ENCODE measurements at places on chromosomes 13 and 19.

- no peak for DNase-seq
Observed at GRCh38 chr19:489418-490196, 6.7 kb upstream of the MADCAM1 start.

DNA sequence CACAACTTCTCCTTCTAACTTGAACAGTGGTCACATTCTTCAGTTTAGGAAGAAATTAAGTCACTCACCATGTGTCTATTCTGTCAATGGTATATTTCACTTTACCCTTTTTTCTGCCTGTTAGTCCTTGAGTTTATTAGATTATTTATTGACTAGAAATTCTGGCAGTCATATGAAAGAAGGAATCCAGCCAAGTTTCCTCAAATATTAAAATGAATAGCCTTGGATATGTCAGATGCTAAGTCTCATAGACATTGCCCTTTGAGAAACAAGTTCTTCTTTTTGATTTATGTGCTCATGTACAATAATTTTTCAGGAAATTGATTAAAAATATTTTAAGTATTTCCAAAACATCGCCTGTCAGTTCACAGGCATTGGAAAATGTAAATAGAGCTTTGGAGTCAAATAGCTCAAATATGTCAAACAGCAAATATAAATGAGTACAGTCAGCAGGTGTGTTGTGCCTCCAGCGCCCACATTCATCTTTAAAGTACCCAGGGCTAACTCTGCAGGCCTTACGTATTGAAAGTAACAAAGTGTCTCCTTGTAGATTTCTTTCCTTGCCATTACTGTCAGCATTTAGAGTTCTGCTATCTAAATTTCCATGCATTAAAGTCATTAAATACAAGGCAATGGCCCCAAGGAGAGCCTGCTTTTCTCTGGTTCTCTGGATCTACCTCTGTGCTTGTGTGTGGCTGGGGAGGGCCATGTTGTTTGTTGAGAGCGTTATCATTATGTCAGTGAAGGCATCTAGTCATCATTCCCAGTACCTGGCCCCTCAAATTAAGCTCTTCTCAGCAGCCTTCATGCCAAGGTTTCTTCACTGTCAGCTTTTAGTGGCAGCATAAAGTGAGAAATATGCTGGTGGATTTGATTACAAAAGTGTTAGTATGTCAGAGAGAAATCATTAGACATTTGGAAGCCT lies 76.3 kb upstream of the TRPC4 start:
- no peak for DNase-seq

DNA sequence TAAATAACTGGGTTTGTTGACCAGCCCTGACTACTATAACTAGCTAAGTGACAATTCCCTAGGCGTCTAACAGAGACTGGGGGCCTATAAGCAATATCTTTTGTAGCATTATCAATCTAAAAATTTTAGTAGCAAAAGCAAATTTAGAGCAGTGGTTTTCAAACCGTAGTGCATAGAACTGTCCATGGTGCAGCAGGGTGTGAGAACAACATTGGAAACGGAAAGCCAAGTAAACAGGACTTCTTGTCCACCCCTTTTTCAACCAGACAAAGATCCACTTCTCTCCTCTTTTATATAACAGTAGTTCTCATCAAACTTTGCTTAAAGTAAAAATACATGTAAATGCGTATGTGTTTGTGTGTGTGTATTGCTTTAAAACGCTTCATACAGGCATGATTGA lies 1099.1 kb upstream of the ATXN8OS start:
- DNase-seq, result no peak

- no peak for DNase-seq
Observed at GRCh38 chr13:52879950-52880741, 31.7 kb upstream of the PCDH8 start.

- DNase-seq, result no peak
Observed at GRCh38 chr13:26246154-26246553, 7.8 kb upstream of the CDK8 start.

Data from stimulated activated CD4-positive, alpha-beta T cell treated with anti-CD3 and anti-CD28 coated beads, Interleukin-12 subunit alpha, Interleukin-12 subunit beta, amount 100 ng/mL, for 24 hours (primary cell).